ENCODE measurements at places on chromosomes 3 and 15.
A peak's percentile ranks its signal among the peaks of the same experiment; 100 is the strongest.

DNA sequence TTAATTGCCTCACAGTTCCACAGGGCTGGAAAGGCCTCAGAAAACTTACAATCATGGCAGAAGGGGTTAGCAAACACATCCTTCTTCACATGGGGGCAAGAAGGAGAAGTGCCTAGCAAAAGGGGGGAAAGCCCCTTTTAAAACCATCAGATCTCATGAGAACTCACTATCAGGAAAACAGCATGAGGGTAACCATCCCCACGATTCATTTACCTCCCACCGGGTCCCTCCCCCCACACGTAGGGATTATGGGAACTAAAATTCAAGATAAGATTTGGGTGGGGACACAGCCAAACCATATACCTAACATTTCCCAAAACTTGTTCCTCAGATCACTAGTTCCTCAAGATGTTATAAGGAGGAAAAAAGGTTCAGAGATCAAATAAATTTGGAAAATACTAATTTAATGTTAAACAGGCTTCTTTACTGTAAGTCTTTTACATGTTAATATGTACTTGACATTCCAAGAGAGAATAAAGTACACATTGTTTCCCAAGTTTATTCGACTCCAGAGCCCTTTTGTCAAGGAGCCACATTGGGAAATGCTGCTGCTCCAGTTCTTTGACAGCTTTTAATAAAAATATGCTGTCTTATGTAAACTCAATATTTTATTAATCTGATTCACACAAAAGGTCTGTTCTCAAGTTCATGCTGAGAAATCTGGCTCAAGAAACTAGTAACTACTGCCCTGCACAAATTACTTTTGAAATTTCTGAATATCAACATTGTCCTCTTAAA, 17.8 kb downstream of the HERC1 start:
- DNase-seq, result no peak

DNA sequence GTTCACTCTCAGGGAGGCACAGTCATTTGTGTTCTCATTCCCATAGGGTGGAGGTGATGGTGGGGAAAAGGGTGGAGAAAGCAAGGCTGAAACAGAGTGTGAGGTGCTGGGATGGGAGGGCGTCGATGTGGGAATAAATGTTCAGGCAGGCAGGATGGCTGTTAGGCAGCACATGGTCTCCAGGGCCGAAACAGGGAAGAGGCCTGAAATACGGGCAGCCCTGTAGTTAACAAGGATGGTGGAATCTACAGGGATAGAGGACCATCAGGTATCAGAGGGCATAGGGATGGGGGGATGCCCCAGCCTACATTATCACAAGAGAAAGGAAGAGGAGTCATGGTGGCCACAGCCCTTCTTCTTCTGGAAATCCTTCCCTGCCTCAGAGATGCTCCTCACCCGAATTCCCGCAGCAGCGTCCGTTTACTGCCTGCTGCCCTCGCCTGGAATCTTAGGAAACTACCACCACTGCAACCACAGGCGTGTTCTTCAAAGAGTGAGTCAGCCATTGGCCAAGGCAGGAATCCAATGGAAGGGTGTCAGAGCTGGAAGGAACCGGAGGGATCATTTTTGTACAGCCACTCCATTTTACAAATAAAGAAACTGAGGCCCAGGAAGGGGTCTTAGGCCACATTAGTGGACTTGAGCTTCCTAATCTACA, 49.7 kb upstream of the POMGNT2 start:
- DNase-seq, result no peak

DNA sequence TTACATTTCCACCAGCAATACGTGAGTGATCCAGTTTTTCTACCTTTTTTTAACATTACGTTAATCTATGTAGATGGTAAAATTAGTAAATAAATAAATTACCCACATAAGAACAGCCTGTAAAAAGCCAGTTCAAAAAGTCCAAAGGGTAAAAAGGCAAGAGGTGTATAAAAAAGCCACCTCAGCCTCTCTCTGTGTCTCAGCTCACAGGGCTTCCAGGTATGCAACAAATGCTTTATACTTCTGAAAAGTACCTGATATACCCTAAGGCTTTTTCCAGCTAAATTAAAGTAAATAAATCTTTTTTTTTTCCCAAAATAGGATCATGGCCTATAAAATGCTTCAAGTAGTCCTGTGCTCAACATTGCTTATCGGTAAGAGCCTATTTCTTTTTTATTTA, at the start of gene C3orf85:
Gene C3orf85, plus strand, starts transcription at position 197 of the 400 bp plus-strand sequence. Its CDS starts 129 bp downstream, at position 326.
- DNase-seq, result no peak

DNA sequence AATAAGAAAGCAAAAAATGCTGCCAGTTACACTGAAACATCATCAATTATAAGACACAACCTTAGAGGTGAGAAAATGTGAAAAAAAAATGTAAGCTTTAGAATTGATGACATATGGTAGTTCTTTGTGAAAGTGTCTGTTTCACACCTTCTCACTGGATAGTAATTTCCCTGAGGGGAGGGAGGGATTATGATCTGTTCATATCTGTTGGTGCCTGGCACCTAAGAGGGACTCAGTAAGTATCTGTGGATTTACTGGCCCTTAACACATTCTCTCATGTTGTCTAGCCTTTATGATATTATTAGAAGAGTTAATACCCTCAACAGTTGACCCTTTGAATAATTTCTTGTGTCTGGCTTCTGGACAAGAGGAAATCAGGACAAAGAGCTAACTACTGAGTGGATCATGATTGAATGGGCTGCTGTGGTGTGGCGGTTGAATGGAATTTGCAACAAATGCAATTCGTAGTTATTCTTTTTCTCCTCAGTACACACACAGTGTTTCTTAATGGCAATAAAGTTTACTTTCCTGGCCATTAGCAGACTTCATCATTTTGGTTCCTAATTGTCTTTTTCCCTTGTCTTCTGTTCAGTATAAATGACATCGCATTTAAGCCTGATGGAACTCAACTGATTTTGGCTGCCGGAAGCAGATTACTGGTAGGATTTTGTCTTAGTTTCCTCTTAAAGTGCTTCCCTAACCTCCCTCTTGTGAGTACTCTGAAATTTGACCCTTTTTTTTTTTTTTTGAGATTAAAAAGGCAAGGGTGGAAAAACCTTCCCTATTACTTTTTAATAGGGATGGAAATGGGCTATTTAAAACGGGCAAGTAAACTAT, 9.5 kb downstream of the IFT122 start:
- no peak for DNase-seq

- no peak for DNase-seq
Measured at GRCh38 chr3:42535981-42536784, 33.7 kb downstream of the VIPR1 start.

DNA sequence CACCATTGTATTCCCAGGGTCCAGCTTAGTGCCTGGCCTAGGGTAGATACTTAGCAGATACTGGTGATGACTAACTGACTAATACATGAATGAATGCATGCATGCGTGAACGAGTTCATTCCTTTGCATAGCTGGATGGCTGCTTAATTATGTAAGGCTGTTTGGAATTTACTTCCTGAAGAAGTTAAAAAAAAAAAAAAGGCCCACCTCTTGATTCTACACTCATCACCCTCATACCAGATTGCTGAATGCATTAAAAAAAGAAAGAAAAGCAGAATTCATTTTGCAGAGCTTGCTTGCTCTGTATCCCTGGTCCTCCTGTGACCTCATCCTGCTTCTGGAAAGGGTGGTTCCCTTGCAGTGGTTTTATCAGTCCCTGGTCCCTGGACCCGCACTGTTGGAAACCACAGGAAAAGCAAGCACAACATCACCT, 277.6 kb upstream of the CFAP20DC start:
- no peak for DNase-seq

- DNase-seq, result no peak
Measured at GRCh38 chr3:52874160-52874701, 23.1 kb downstream of the STIMATE start.

DNA sequence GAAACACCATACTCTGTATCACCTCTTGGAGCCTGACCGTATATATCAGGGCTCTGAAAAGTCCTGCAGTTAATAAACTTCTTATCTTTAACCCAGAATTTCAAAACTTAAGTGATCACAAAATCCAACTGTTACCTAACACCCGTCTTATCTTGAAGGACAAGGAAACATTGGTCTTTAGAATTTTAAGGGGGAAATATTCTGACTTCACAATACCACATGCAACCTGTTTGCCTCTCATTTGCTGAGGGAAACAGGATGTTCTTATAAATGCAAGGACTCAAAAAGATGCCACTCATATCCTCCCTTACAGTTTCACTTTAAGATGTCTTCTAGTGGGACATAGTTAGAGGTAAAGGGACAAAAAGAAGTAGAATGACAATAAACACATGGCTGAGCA, 67.9 kb downstream of the CRTC3 start:
- DNase-seq, result no peak

- no peak for DNase-seq
Measured at GRCh38 chr15:70882361-70882760, 9.9 kb downstream of the THAP10 start.

GRCh38 chr3:81470524-81471278, 290.7 kb downstream of the GBE1 start:
- DNase-seq, result no peak

DNA sequence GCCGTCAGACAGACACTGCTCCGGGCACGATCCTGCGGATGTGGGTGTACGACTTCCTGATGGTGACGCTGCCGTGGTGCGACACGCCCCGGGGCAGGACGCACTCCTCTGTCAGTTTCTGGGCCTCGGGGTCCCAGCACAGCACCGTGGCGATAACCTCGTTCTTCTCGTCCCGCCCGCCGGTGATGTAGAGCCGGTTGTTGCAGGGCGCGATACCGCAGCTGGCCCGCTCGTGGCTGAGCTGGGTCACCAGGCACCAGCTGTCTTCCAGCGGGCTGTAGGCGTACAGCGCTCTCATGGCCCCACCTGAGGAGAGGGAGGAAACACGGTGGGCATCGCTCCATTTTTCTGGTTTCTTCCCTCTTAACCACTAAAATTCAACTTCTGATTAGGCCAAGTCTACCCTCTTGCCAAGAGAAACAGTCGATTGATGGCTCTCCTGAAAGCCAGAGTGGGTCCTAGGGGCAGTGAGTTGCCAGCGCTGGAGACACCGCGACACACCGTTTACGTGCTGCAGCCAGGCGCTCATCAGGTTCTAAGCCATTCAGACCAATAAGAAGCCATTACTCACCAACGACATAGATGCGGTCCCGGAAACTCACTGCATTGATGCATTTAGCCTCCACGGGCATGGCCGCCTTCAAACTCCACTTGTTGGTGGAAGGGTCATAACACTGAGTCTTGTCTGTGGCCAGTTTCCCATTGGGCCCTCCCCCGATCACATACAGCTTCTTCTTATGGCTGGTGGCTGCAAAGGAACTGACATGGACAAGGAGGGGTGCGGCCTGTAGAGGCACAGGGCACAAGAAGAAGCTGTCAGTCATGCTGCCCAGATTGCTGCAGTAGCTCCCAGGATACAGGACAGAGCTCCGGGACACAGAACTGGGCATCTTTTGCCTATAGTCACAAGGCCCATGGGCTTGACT, 63.3 kb downstream of the KLHL6 start:
- DNase-seq, result peak; percentile 4

DNA sequence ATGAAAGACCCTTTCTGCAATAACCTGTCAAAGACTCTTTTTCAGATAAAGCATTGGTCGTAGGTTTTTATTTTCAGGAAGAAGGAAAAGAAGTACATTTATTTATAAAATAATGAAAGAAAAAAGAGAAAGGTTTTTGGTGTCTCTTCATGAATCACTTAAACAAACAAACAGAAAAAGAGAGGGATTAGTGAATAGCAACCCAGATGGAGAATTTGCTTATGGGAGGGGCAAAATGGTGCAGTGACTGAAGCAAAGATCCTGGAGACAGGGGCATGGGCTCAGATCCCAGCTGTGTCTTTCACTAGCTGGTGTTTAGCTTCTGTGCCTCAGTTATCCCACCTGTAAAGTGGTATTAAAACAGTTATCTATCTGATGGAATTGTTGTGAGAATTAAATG, 78.6 kb upstream of the PFN2 start:
- no peak for DNase-seq

DNA sequence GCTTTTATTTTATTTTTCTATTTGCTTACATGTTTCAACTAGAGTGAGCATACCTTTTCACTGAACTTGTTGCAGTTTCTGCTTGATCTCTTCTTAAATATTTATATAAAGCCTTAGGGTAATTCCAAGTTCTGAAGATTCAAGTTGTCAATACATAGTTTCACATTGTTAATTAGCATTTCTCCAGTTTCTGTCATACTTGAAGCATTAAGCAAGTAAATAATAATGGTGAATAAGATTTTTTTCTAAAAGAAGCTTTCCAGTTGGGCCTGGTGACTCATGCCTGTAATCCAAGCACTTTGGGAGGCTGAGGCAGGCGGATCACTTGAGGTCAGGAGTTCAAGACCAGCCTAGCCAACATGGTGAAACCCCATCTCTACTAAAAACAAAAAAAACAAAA, 53.9 kb downstream of the CALML4 start:
- no peak for DNase-seq

DNA sequence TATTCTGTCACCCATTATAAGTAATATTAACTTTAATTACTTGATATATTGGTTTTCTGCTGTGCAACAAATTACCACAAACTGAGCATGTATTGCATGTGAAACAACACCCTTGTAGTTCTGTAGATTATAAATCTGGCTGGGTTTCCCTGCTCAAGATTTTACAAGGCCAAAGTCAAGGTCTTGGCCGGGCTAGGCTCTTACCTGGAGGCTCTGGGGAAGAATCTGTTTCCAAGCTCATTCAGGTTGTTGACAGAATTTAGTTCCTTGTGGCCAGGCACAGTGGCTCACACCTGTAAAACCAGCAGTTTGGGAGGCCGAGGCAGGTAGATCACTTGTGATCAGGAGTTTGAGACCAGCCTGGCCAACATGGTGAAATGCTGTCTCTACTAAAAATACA, 16.3 kb downstream of the TIMMDC1 start:
- DNase-seq, result no peak
